Mesenchymal stem cell (in vitro differentiated cells and primary cell): ENCODE measurements at places on chromosomes 1 and 21.

- H3K4me1 ChIP-seq: no peaks in the 10 kb centered on the region
- H3K4me3 ChIP-seq: no peak overlapping the region
- H3K27me3 ChIP-seq: no peaks in the 10 kb centered on the region
- H3K27ac ChIP-seq: no peak overlapping the region
- no peaks in the 10 kb centered on the region for H3K36me3 ChIP-seq
Observed at GRCh38 chr1:34130306-34130705, 34.7 kb downstream of the CSMD2 start.

DNA sequence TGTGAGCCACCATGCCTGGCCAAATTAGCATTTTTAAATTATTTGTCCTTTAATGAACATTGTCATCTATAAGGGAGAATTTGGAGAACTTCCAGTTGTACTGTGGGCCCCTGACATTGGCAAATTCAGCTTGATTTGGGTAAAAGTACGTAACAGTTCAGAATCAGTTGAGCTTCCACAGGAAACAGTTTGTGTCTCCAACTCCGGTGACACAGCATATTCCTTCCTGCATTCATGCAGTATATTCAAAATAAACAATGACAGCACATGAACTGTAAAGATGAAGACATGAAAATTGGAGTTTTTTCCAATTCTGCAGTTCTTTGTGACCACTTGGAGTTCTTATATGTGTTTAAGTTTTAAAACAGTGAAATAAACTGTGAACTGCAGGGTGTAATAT, 28.2 kb downstream of the RNF220 start:
- no peaks in the 10 kb centered on the region for H3K36me3 ChIP-seq
- H3K4me3 ChIP-seq: no peak overlapping the region
- H3K4me1 ChIP-seq: no peaks in the 10 kb centered on the region
- no peak overlapping the region for H3K27ac ChIP-seq

DNA sequence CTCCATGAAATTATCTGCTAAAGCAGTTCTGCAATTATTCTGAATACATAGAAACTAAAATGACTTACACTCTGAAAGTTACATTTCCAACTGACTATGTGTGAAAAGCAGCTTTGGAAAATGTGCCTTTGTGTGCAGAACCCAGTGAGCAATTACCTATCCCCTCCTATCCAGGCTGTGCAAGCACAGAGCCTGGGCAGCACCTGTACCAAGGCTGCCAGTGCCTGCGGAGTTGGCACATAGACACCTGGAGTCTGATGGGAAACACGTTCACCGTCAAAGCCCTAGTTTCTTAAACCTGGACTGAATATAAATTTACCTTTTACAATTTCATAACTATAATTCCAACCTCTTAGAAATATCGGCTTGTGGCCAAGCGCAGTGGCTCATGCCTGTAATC, 307.3 kb downstream of the KCNH1 start:
- H3K27me3 ChIP-seq: no peaks in the 10 kb centered on the region
- H3K27ac ChIP-seq: no peak overlapping the region
- H3K4me3 ChIP-seq: no peak overlapping the region
- no peaks in the 10 kb centered on the region for H3K36me3 ChIP-seq
- DNase-seq: no peak

DNA sequence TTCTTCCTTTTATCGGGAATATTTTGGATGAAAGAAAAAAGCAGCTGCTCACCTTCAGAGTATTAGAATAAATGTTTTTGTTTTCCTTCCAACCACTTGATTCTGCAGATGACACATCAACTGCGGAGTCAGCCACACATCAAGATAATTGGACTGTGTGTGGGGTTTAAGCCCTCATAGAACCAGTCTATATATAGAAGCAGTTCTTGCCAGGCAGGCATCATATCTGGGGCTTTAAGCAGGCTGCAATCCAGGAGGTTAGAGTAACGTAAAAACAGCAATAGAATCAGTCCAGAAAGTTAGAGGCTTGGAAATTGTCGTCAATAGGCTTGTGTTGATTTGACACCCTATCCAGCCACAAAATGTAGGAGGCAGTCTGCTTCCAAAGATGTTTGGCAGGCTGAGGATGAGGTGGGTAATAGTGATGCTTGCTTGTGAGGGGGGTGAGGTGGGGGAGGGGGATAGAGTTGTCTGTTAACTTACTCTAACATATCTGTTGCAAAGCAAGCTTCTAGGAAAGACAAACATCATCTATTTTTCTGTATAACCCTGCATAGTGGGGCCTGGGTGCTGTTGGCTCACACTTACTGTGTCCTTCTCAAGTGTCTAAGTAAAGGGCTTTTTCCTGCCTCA, 64.8 kb downstream of the PEX14 start:
- H3K36me3 ChIP-seq: peaks cover 30% of the 10 kb centered on the region
- no peak overlapping the region for H3K27ac ChIP-seq
- DNase-seq: peak; percentile 63
- H3K4me1 ChIP-seq: peaks cover 4% of the 10 kb centered on the region
- no peaks in the 10 kb centered on the region for H3K27me3 ChIP-seq

GRCh38 chr1:58968360-58968952, 184.6 kb upstream of the JUN start:
- DNase-seq: peak; percentile 54
- no peak overlapping the region for H3K27ac ChIP-seq
- peaks cover 3% of the 10 kb centered on the region for H3K4me1 ChIP-seq
- H3K36me3 ChIP-seq: no peaks in the 10 kb centered on the region

- no peak overlapping the region for H3K27ac ChIP-seq
- DNase-seq: no peak
- peaks cover 4% of the 10 kb centered on the region for H3K4me1 ChIP-seq
- no peaks in the 10 kb centered on the region for H3K36me3 ChIP-seq
- H3K4me3 ChIP-seq: no peak overlapping the region
- H3K27me3 ChIP-seq: peaks cover 10% of the 10 kb centered on the region
Observed at GRCh38 chr1:117760069-117760468, 154.2 kb downstream of the TENT5C start.

DNA sequence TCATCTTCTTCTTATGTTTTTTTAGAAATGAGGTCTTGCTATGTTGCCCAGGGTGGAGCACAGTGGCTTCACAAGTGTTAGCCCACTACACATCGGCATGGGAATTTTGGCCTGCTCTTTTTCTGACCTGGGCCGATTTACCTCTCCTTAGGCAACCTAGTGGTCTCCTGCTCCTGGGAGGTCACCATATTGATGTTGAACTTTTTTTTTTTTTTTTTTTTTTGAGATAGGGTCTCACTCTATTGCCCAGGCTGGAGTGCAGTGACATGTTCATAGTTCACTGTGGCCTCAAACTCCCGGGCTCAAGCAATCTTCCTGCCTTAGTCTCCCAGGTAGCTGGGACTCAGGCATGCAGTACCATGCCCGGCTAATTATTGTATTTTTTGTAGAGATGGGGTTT, 7.5 kb downstream of the AK2 start:
- no peak for DNase-seq
- H3K4me3 ChIP-seq: no peak overlapping the region
- H3K4me1 ChIP-seq: peaks cover 6% of the 10 kb centered on the region
- H3K36me3 ChIP-seq: no peaks in the 10 kb centered on the region
- H3K27me3 ChIP-seq: no peaks in the 10 kb centered on the region
- H3K27ac ChIP-seq: no peak overlapping the region

- no peak overlapping the region for H3K4me3 ChIP-seq
- H3K36me3 ChIP-seq: no peaks in the 10 kb centered on the region
- peaks cover 4% of the 10 kb centered on the region for H3K4me1 ChIP-seq
- H3K27ac ChIP-seq: no peak overlapping the region
- no peak for DNase-seq
Observed at GRCh38 chr1:185568155-185569123, 165.8 kb upstream of the HMCN1 start.

DNA sequence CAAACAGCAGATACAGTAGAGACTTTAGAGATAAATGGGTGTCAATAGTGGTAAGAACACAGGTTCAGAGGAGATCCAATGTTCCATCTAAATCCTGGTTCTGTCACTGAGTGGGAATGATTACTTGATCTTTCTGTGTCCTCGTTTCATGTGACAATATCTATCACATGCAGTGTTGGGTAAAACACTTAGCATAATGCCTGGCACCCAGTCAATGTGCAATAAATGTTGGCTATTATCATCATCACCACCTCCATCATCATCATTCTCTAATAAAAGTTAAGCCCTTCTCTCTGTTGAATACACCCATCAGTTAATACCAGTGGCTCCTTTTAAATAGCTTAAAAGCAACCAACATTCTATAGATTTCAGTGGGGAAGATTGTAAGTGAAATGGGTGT, 184.7 kb downstream of the ST6GALNAC3 start:
- DNase-seq: no peak
- no peaks in the 10 kb centered on the region for H3K36me3 ChIP-seq
- no peaks in the 10 kb centered on the region for H3K4me1 ChIP-seq
- no peak overlapping the region for H3K27ac ChIP-seq
- H3K4me3 ChIP-seq: no peak overlapping the region

- no peaks in the 10 kb centered on the region for H3K36me3 ChIP-seq
- H3K4me1 ChIP-seq: peaks cover 3% of the 10 kb centered on the region
- H3K4me3 ChIP-seq: no peak overlapping the region
Observed at GRCh38 chr1:64031236-64031635, 172.2 kb upstream of the UBE2U start.

GRCh38 chr1:230427981-230428380, 1.8 kb upstream of the PGBD5 start:
- no peaks in the 10 kb centered on the region for H3K36me3 ChIP-seq
- H3K27me3 ChIP-seq: peaks cover 57% of the 10 kb centered on the region
- H3K4me3 ChIP-seq: no peak overlapping the region

DNA sequence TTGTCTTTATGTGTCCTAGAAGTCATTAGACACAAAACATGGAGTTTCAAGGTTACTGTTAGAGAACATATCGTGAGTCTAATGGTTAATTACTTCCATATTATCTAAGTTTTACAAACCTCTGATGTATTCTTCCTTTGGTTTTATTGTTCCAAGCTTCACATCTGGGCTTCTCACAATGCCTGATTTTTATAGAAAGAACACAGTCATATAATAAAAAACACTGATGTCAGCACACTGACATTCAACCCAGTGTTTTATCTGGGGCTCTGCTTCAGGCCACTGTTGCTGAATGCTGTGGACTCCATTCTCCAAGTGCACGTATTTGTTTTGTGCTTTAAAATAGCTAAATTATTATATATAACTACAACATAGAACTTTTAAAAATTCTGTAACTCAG, 232.9 kb downstream of the SMYD3 start:
- H3K27ac ChIP-seq: no peak overlapping the region
- no peak overlapping the region for H3K4me3 ChIP-seq
- H3K27me3 ChIP-seq: no peaks in the 10 kb centered on the region
